ENCODE measurements at places on chromosomes 16 and 17.

DNA sequence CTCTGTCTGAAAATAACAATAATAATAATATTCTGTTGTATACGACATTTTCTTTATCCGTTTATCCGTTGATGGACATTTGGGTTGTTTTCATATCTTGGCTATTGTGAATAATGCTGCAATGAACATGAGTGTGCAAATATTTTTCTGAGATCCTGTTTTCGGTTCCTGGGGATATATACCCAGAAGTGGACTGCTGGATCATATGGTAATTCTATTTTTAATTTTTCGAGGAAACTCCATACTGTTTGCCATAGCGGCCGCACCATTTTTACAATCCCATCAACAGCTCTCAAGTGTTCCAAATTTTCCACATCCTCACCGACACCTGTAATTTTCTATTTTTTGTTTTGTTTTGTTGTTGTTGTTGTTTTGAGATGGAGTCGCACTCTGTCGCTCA lies 5.3 kb upstream of the PRSS41 start:
- no peak for DNase-seq

DNA sequence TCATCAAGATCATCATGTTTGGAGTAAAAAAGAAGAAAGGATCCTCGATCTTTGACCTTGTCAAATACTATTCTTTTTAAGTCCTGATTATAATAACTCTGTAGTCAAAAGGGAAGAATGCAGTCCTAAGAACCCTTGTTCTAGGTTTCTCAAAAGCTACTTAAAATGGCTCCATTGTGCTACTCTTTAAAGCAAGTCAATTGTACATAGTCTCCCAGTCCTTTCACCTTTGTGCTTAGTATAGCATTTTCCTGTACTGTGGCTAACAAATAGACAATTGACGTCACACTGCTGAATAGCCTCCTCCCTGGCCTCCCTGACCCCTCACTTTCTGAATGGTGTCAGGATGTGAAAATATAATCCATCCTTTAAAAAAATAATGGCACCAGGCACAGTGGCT lies 172.9 kb downstream of the AATF start:
- peak; percentile 10 for DNase-seq

DNA sequence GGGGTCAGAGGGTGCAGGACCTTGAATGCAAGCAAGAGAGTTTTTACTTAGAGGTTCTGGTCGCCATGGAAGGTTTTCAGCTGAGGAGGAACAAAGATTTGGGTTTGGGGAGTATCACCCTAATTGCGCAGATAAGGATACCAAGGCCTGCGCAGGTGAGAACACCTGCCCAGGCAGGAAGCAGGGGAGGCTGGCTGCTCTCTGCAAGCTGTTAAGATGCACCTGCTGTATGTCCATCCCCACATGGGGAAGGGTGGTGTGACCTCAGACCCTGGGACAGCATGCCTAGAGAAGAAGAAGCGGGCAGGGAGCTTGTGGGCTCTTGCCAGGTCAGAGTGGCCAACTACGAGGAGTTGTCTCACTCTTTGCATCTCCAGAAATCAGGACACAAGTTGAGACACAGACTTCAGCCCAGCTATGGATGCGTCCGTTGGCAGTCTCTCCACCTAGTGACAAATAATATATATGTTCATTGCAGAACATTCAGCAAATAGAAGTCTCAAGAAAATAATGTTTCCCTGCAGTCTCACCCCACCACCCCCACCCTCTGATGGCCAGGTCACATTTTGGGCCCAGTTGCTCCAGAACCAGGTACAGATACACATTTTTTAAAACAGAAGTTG lies 77.7 kb downstream of the SREBF1 start:
- DNase-seq, result no peak

DNA sequence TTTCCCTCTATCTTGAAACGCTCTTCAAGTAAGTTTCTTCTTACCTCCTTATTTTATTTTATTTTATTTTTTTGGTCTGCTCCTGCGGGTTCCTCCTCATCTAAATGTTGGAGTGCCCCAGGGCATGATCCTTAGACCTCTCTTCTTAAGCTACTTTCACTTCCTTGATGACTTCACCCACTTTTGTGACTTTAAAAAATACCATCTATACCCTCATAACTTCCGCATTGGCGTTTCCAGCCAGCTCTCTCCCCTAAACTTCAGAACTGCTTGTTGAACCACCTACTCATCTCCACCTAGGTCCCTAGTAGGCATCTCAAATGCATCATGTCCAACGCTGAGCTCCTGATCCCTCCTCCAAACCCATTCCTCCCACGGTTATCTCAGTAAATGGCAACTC lies 51.4 kb upstream of the NFAT5 start:
- no peak for DNase-seq

- DNase-seq, result peak; percentile 38
Observed at GRCh38 chr16:54236773-54237172, 49.8 kb downstream of the IRX3 start.

- DNase-seq, result no peak
Observed at GRCh38 chr17:77546772-77547241, 406.0 kb downstream of the SEC14L1 start.

- no peak for DNase-seq
Observed at GRCh38 chr16:49766225-49766624, 89.7 kb downstream of the ZNF423 start.

DNA sequence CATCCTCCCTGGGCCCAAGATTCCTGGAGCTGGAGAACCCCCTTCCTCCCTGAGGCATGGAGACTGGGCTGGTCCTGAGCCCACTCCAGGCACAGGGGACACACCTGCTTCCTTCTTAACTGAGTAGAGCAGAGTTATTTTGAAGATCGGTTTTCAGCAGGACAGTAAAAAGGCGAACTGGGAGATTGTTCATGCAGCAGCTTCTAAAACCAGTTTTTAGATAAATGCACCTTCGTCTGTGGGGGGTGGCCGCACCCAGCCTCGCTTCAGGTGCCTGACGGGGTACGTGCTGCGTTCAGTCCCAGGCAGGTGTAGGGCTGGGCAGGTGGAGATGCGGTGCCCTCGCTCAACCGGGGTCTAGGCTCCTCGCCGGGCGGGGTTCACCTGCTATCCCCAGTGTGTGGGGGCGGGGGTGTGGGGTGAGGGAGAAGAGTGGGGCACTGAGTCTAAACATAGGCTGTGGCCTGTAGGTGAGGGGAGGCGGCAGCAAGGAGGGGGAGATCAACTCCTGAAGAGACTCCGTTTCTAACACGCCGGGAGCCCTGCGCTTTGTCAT lies 69.5 kb downstream of the JPH3 start:
- DNase-seq, result no peak

- peak; percentile 16 for DNase-seq
Observed at GRCh38 chr17:69962436-69962995, 112.5 kb upstream of the KCNJ16 start.

- no peak for DNase-seq
Observed at GRCh38 chr17:75638893-75639292, 5.7 kb downstream of the SMIM5 start.

DNA sequence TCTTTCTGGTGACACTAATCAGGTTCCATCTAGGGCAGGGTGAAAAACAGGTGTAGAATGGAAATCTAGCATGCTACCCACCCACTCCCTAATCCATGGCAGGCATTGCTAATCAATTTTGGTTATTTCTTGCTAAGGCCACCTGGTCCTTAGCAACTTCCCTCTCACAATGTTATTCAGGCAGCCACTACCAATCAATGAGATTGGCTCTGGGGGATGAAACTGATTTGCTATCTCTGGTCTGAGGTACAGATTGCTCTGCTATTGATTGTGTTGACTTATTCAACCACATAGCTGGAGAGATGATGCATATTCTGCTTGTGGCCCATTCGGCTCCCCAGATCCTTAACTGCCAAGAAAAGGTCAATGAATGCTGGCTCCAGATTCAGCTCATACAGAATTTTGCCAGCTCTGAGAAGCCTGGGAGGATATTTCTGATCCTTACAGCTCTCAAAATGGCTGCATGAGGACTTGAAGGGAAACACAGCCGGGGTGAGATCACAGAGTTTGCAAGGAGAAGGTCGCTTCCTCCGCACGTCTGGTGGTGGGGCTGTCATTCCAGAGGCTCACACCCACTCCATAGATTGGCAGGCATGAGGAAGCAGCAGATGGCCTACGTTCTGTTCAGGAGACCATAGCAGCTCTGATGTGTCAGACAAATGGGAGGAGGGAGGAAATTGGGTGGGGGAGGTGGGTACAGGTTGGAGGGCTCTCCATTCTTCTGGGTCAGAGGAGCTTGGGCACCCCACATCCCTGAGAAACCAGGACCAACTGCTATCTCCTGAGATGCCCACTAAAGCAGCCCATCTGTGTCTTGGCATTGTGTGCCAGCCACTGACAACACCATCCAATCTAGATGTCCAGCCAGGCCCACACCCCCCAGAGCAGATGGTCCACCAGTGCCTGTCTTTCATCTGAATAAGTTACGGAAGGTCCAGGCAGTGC lies 22.3 kb downstream of the SEZ6 start:
- no peak for DNase-seq
